ENCODE measurements at places on chromosomes 7 and 10.

- no peak for DNase-seq
Observed at GRCh38 chr7:133044722-133045473, 37.0 kb downstream of the CHCHD3 start.

DNA sequence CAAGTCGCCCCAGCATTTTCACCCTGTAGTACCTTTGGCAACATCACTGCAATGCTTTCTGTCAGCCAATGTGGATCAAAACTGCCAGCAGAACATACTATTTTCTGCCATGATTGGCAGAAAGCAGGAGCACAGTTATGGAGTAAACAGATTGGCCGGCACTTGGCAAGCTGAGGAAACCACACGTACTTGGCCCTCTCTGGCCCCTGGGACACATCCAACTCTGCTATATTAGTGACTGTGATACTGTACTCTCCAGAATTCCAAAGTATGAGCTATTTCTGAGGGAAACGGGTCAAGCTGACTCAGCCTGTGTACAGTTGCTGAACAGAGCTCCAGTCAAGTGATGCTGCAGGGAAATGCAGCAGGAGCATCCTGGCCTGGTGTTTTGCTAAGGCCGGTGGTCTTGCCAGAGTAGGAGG, 39.8 kb upstream of the LANCL2 start:
- no peak for DNase-seq

GRCh38 chr10:97689559-97690020, 2.5 kb upstream of the AVPI1 start:
- no peak for DNase-seq

GRCh38 chr7:29167721-29168120, 21.4 kb upstream of the CPVL start:
- no peak for DNase-seq

GRCh38 chr10:52442576-52442975, 128.5 kb downstream of the DKK1 start:
- no peak for DNase-seq

DNA sequence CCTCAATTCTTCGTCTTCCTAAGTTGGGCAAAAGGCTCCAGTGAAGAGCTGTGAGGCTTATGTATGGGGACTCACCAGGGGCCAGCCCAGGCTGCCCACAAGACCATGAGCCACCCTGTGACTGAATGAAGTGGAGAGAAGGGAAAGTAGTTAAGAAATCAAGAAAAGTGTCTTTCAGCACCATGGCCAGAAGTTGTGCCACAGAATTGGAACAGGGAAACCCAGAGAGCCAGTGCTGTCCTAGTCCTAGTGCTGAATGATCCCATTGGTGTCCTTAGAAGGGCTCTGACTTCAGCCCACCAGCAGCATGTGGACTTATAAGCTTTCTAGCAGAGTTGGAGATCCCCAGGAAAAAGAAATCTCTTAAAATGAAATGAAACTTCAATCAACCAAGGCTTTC, 37.0 kb upstream of the CCSER2 start:
- DNase-seq: no peak

- no peak for DNase-seq
Observed at GRCh38 chr7:94429153-94429552, 34.5 kb downstream of the COL1A2 start.

DNA sequence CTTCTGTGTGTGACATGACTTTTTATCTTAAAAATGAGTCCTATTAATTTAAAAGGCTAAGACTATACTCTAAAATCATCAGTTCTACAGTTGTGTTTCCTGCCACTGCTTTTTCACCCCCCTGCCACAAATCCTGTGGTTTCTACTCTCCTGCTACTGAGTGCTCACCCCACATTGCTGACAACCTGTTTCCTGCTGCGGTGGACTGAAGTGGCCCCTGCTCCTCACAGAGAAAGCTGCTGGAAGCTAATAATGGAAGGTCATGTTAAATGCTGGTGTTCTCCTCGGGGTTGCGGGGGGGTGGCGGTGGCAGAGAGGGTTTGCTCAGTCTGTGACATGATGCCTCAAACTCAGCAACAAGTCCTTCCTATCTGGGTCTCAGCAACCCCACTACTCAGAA, 113.2 kb upstream of the INHBA start:
- DNase-seq: no peak

GRCh38 chr7:108033776-108034497, 31.0 kb upstream of the LAMB1 start:
- no peak for DNase-seq

All from esophagus squamous epithelium (tissue), 5 donors.